Stimulated activated naive CD8-positive, alpha-beta T cell treated with anti-CD3 and anti-CD28 coated beads, Interleukin-15, amount 100 ng/mL, for 72 hours (primary cell): ENCODE measurements at places on chromosomes 1 and 21.

DNA sequence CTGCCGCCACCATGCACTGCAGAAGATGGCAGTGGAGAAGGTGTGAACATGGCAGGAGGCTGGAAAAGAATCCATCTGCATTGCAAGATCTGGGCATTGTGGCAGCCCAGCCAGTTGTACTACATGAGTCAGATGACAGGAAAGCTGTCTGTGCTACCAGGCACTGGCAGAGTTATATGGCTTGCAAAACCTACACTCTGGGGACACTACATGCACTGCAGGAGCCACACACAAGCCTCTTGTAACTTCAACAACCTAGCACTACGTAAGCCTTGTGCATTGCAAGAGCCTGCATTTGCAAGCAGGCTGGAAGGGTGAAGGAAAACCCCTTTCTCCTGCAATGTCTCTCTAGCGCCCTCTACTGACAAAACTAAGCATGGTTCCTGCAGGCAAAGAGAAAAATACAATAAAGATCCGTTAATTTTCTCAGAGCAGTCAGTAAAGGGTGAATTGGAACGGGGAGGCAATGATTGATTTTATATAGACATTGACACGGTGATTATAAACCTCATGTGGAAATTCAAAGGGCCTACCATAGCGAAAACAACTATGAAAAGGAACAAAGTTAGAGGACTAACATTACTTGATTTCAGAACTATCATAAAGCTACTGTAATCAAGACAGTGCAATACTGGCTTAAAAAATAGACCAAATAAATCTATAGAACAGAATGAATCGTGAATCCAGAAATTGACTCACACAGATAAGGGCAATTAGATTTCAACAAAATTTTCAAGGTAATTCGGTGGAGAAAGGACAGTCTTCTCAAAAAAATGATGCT lies 26.2 kb upstream of the DYNLT5 start:
- DNase-seq: peak; percentile 50

DNA sequence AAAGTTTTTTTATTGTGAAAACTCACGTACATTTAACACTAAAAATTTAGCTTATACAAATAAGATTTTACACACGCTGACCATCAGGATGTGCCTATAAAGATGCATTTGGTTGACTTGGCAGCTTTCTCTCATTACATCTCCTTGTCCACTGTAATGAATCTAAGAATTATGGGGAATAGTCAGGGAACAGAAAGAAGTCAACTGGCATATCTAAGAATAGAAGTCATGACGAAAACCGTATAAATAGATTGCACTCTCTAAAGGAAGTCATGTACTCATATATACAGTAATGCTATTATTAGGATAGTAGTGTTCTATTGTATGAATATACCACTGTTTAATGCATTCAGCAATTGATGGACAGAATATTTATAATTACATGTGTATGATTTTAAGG lies 575.8 kb upstream of the B3GALT2 start:
- DNase-seq: no peak

DNA sequence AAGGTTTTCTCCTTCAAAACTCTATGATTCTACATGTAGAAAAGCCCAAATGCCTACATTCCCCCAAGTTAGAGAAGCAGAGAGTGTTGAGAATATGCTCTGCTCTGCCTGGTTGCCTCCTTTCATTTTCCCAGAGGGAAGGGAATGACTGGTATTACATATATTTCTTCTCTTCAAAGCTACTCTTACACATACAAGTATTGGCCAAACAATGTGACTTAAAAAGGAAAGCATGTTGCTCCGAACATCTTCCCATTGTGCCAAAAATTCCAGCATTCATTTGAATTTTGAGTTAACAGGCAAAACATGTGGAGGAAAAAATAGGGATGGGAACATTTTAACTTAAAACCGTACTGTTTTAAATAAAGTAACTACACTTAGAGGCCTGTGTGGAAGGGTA lies 125.2 kb downstream of the COQ8A start:
- DNase-seq: no peak

- no peak for DNase-seq
These were observed 21.6 kb downstream of the PROK1 start for GRCh38 chr1:110472546-110472945.

DNA sequence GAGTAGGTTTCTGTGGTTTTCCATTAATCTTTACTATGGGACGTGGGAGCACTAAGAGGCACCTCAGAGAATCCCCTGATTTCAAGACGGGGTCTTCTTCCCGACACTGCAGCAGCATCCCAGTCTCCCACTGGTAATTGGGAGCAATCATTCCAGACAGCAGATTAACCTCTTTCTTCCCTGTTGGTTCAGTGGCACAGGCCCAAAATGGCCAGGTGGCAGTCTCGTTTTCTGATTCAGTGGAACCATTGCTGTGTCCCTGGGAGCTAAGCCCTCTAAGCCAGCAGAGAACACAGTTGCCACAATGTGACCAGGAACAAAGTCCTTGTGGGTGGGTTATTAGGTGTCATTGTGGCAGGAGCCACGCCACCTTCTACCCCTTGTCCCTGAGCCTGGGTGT lies 342.1 kb downstream of the MATN1 start:
- no peak for DNase-seq

- DNase-seq: no peak
These were observed 53.1 kb downstream of the APP start for GRCh38 chr21:26117324-26117971.

GRCh38 chr1:3013371-3014049 lies 7.8 kb upstream of the ACTRT2 start:
- DNase-seq: no peak

DNA sequence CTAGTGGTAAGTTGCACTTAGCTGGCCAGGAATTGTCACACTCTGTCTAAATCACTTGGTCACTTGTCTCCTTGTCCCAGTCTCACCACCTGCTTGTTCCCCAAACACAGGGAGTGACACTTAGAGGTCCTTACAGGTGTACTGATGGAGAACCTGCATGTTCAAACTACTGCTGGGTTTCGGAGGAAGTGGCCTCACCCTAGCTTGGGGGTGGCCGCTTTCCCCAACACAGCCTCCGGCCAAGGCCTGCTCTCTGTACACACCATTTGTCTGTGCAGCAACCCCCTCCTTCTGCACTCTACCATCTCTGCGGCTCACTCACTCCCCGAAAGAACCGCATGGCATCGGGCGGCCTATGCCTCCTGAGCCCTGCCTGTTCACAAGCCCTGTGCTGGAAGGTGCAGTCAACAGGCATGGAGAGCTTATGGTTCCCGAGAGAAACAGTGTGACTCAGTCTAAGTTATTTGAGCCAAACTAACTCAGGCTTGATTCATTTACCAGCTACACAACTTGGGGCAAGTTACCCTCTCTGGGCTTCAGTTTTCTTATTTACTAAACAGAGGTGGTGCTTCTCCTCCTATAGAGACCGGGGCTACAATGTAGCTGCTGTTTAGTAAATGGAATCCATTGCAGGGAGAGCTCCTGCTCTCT lies 10.5 kb upstream of the SPRR4 start:
- DNase-seq: no peak

- no peak for DNase-seq
These were observed 532.8 kb downstream of the MATN1 start for GRCh38 chr1:30190511-30191153.

DNA sequence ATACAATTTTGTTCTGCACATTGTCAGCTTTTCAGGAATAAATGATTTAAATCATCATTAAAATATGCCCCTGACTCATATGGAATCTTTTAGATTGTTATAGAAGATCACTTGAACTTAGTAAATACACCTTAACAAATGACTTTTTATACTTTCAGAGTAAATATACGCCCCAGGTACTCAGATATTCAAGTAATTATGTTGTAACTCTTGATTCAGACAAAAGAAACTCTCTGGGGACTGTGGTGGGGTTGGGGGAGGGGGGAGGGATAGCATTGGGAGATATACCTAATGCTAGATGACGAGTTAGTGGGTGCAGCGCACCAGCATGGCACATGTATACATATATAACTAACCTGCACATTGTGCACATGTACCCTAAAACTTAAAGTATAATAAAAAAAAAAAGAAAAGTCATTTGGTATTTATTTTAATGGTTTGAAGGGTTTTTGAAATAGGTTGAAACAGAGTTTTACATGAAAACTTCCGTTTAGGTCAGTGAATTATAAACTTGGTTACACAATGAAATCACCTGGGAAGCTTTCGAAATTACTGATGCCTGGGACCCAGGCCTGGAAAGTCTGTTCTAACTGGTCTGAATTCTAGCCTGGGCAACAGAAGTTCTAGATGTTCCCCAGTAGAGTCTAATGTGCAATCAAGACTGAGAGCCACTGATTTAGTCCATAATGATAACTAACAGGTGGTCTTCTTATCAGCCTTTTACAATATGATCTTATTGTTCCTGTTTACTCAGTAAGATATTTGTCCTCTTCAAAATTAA lies 320.5 kb upstream of the NR5A2 start:
- no peak for DNase-seq

GRCh38 chr1:6574025-6574620 lies 5.7 kb upstream of the ZBTB48 start:
- DNase-seq: no peak

- no peak for DNase-seq
These were observed 194.2 kb upstream of the NFIA start for GRCh38 chr1:60888126-60888525.

- no peak for DNase-seq
These were observed 23.0 kb upstream of the RBBP5 start for GRCh38 chr1:205144751-205145150.
